ENCODE measurements at places on chromosomes 5 and 9.

GRCh38 chr9:122106576-122106975 lies 13.5 kb upstream of the TTLL11 start:
- no peak for DNase-seq

DNA sequence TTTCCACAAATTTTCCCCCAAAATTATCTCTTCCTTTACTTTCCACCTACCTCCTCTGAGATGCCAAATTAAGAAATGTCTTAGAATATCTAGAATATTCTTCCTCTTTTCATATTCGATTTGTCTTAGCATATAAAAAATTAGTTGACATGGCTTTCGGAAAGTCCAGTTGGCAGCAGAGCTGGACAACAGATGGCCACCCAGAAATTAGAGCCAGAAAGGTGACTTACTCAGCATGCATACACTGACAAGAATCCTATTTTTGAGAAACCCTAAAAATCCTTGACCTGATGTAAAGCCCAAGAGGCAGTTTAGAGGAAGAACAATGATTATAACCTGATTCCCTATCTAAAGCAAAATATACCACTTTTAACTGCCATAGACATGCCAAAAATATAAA lies 22.0 kb downstream of the TMEM167A start:
- DNase-seq, result no peak

GRCh38 chr5:172828911-172829431 lies 5.1 kb upstream of the ERGIC1 start:
- DNase-seq, result no peak

DNA sequence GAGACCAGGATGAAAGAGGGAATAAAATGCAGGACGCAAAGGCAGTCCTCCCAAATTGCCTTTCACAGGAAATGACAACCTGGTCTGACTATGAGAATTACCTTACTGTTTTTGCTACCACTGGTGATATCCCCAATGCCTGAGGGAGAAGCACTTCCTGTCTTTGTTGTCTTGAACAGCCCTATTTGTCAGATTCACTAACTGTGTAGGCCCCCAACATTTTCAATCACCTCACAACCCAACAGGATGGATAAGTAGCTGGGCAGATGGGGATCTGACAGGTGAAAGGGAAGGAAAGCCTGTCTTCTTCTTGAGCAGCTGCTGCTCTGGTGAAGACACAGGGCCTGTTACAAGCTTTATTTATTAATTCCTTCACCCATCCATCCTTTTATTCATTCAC lies 9.7 kb downstream of the ESM1 start:
- DNase-seq, result no peak

DNA sequence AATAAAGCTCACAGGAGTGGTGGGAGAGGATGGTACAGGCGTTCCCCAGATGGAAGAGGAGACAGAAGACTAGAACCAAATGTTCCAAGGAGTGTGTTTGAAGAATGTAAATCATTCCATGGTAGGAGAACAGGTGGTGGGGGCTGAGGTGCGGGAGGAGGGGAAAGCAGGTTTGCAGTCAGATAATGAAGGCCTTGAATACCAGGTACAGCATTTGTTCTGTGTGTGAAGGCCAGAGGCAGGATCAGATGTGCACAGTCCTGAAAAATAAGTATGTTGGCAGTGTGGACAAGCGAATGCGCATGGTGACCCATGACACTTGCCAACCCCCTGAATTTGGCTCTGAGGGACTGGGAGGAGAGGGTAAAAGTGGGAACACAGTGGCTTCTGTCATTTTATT lies 59.9 kb upstream of the ALDH1B1 start:
- no peak for DNase-seq

GRCh38 chr9:132068605-132069004 lies 11.1 kb downstream of the MED27 start:
- no peak for DNase-seq

DNA sequence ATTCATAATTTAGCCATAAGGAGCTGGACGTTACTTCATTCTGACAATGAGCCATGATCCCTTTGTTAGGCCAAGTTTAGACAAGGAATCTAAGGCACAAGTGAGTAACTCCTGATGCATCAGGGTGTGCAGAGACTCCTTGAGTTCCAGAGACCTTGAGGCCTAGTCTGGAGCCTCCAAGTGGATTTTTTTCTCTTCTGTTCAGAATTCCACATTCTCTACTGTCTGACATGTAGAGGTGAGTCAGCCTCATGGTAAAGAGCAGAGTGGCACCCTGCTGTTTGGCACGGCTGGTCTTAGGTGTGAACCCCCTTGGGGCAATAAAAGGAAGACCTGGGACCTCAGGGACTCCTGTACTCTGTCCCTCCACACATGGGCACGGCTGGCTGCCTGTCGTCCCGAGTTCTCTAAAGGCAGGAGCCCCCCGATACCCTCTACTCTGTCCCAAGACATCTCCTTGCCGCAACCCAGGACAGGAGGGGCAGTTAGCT lies 22.0 kb upstream of the TGFBI start:
- DNase-seq, result peak; percentile 98

GRCh38 chr5:140934964-140935606 lies 9.0 kb downstream of the PCDHAC1 start:
- DNase-seq, result no peak

GRCh38 chr9:121773954-121774714 lies 122.7 kb downstream of the DAB2IP start:
- DNase-seq, result no peak

- DNase-seq, result no peak
Observed at GRCh38 chr5:146003852-146004251, 67.5 kb downstream of the SH3RF2 start.

DNA sequence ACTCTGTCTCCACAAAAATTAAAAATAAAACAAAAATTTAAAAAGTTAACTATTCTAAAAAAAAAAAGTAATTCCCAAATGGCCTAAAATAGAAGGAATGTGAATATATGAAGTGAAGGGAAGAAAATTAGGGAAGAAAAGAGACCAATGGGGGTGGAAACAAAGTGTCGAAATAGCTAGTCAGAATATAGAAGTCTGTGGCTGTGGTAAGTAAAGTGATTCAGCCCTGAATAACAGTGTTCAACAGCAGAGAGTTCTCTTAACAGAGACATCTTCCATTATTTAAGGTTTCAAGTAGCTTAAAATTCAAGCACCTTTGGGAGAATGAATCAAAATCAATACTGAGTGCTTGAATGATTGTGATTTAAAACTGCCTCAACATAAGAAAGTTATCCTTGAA lies 51.7 kb downstream of the LPAR1 start:
- DNase-seq, result no peak

GRCh38 chr9:37243588-37244345 lies 123.4 kb downstream of the ZCCHC7 start:
- no peak for DNase-seq

GRCh38 chr5:176680226-176680563 lies 32.9 kb downstream of the TSPAN17 start:
- DNase-seq, result no peak

- no peak for DNase-seq
Observed at GRCh38 chr5:27010646-27011045, 27.7 kb downstream of the CDH9 start.

DNA sequence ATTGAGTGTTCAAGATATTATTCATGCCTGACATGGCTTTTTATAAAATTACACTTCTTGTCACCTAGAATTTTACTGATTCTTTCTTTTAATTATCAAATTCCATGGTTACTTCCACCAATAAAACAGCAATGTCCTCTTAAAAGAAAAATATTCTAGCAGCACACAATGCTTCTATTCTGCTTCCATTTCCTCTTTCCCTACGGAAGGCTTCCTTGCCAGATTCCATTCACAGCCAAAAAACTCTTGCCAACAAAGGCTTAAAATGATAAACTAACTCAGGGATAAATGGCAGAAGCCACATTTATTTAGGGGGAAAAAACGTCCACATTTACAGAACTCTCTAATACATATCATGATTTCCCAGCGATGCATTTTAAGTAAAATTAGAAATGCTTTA lies 111.6 kb downstream of the CTNND2 start:
- no peak for DNase-seq

Measured in foreskin keratinocyte (primary cell).